ENCODE measurements at places on chromosomes 6 and 20.

DNA sequence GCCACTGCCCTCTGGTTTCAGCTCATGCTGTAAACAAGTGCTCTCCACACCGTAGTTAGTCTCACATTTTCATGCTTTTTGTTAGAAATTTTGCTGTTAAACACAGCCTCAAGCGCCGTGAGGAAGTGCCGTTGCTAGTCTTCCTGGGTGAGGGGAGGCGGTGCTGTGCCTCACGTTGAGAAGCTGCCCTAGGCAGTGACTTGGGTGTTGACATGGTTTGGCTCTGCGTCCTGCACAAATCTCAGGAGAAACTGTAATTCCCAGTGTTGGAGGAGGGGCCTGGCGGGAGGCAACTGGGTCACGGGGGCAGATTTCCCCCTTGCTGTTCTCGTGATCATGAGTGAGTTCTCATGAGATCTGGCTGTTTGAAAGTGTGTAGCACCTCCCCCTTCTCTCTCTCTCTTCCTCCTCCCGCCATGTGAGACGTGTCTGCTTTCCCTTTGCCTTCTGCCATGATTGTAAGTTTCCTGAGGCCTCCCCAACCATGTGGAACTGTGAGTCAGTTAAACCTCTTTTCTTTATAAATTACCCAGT, 95.8 kb downstream of the ERMARD start:
- no peak for DNase-seq

GRCh38 chr6:166007349-166008263, 160.0 kb downstream of the TBXT start:
- DNase-seq = no peak

DNA sequence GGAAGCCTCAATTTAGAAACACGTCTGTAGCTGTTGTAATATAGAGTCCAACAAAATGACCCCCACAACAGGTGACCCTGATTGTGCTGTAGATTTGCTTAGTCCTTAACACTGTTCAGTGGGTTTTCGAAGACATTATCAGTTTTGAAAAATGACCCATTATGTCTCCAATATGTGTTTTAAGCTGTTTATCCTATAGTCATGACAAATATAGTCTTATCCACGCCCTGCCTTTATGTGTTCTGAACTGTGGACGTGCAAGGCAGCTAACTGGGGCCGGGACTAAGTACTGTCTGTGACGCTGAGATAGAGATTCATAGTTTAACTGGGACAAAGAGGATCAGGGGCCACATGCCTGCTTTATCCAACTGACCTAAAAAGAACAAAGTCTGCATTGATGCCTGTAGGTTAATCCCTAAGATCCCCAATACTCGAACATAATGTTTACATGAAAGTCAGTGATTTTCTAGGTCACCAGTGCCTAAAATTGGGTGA, 192.4 kb downstream of the CD83 start:
- no peak for DNase-seq

DNA sequence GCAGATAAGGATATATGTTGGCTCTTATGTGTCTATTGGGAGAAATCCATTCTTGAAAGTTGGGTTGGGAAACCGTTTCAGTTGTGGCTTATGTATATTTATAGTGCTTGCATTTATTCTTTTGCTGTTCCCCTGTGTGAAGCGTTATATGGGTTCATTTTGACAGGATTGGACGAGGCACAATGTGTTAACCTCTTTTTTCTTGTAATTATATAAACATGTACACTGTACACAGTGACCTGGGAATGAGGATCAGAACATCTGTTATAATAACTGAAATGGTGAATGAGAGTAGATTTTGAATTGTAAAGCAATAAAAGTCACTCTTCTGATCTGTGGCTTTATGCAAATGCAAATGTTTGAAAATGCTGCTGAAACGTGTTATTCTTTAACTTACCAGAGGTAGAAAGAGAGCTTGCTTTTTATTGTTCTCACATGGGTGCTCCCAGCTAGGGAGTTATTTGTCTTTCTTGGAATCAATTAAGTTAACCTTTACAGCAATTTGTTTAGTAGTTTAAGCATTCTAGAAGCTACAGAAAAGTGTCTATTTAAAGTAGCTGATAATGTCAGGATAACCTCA, 213.7 kb downstream of the GRIK2 start:
- DNase-seq = no peak

DNA sequence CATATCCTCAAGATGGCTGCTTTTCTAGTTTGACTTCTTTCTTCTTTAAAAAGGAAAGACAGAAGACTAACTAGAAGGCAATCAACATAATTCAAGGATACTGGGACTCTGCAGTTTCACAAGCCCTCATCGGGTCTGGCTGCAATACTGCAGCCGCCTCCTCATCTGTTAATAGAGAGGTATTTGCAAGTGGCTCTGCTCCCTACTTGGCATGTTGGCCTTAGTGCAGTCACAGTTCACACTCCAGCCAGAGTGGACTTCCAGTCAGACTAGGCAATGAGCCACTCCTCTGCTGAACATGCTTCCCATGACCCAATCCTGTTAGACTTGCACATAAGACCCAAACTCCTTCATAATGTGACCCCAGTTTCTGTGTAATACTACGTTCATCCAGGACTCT, 141.9 kb upstream of the ENPP5 start:
- no peak for DNase-seq

GRCh38 chr6:99588618-99589289, 17.9 kb upstream of the PRDM13 start:
- peak; percentile 69 for DNase-seq

GRCh38 chr6:145026267-145026679, 709.0 kb downstream of the EPM2A start:
- DNase-seq = no peak

DNA sequence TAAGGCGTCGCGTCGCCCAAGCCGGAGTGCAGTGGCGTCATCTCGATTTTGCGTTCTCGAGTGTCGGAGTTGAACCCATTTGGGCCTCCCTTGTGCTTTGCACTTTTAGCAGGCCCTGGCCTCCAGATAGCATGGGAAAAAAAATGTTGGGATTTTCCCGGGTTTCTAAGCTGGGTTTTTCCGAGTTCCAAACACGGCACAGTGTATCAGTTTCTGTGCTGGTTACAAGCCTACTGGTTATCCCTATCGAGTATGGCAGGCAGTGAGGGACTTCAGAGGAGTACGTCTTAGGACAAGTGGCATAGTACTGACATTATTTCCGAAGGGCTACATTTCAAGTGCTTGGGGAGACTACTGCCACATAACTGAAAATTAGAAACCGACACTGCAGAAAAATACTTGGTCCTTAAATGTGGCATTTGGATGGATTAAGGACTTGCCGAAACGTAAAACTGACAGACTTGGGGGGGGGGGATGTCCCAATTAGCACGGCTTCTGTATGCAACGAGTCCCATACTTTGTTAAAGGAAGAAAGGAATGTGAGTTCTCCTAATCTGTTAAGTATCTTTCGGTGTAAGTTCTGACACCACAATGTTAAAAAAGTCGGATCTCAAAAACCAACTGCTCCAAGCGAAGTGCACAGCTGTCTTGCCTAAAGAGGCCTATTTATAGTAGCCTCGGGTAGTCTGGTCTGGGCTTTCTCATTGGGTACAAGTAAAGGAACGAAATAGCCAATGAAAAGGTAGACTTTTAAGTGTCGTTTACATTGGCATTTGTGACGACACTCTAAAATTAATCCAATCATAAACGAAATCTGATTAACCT, 70.2 kb downstream of the HFE start:
- no peak for DNase-seq

- DNase-seq = no peak
Observed at GRCh38 chr6:90003069-90003795, 109.0 kb downstream of the GJA10 start.

- DNase-seq = peak; percentile 54
Observed at GRCh38 chr20:48716086-48716485, 111.7 kb downstream of the PREX1 start.

GRCh38 chr6:158316022-158316421, 3.8 kb downstream of the TULP4 start:
- DNase-seq = no peak

DNA sequence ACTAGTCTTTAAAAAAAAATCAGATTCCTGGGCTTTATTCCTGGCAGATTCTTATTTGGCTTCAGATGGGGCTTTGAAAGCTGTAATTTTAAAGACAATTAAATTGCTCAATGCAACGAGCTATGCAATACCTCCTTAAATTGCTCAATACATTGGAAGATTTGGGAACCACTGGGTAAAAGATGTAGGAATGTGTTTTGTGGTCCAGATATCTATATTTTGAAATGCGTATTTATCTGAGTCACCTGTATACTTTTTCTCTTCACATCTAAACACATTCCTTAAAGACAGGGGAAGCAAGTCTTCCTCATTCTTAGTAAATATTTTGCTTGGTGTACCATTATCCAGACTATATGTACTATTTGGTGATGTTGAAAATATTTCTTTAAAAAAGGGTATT, 29.6 kb upstream of the MAP7 start:
- DNase-seq = no peak

DNA sequence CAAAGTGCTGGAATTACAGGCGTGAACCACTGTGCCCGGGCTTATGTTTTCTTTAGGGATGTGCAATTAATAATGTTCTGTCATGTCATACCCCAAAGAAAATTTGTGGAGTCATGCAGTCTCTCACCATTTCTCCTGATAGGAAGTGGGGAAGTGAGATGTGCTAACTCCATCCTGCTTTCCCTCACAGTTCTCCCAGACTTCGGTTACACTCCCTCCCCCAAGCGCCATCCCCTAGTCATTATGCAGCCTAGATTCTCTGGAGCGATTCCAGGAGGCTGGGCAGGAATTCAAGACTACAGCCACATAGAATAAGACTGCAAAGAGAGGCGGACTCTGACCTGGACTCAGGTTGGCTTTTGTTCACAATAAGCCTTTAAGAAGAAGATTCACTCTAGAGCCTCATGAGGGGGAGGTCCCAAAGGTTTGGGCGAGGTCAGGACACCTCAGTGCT, 271.4 kb downstream of the ALDH8A1 start:
- DNase-seq = no peak

- no peak for DNase-seq
Observed at GRCh38 chr6:35924146-35924545, 3.2 kb upstream of the SRPK1 start.

DNA sequence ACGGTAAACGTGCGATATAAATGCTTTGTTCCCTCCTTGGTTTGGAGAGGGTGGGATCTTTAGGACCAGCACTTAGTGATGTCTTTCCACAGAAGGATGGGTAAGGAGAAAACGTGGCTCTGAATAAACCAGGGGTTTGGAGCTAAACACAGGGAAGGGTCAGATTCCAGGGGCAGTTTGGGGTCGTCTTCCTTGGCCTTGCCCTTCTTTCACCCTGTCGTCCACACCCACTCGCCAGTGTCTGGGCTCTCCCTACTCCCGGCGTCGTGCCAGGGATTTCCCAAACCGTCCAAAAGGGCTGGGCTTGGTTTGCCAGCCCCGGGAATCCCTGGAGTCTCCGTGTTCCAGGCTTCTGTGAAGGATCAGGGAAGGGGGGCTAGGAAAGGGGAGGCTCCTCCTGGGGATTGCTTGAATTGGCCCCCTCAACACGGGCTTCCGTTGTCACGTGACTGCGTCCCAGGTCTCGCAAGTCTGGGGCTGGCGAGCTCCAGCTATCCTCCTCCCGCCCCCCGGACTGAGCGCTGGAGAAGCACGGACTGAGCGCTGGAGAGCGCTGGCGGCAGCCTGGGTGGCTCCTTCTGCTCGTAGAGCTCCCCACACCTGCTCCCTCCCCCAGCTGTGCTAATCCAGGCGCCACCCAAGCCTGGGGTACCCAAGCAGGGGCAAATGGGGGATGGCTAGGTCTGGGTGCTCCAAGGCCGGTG, 9.4 kb upstream of the ARMC12 start:
- DNase-seq = peak; percentile 34

- DNase-seq = no peak
Observed at GRCh38 chr6:69005199-69005598, 370.1 kb downstream of the ADGRB3 start.

DNA sequence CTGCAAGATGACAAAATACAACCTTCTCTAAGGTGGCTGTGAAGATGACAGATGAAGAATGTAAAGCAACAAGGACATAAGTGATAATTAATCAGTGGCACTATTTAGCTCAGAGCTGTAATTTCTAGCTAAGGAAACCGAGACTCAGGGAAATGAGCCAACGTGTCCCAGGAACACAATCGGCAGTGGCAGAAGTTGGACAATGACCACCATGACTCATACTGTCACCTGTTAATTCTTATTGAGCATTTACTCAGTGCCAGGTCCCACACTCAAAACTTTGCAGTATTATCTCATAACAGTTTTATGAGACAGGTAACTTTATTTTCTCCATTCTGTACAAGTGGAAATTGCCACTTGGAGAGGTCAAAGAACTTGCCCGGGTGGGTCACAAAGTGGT, 55.8 kb downstream of the LAMA4 start:
- no peak for DNase-seq

DNA sequence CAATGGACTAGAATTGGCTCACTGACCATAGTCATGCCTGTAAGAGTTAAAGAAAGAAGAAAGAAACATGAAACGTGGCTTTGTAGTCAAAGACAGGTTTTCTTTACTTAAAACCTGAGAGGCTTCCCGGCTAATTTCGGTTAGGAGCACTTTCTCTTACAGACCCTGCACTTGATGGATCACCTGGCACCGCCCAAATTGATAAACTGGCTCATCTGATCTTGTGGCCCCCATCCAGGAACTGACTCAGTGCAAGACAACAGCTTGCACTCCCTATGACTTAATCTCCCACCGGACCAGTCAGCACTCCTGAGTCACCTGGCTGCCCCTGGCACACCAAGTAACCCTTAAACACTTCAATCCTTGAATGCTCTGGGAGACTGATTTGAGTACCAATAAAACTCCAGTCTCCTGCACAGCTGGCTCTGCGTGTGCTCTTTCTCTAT, 12.3 kb downstream of the TMEM14B start:
- DNase-seq = no peak

- no peak for DNase-seq
Observed at GRCh38 chr6:30150671-30151395, 10.2 kb downstream of the TRIM10 start.

- DNase-seq = no peak
Observed at GRCh38 chr6:52109171-52109571, 21.8 kb upstream of the PKHD1 start.

DNA sequence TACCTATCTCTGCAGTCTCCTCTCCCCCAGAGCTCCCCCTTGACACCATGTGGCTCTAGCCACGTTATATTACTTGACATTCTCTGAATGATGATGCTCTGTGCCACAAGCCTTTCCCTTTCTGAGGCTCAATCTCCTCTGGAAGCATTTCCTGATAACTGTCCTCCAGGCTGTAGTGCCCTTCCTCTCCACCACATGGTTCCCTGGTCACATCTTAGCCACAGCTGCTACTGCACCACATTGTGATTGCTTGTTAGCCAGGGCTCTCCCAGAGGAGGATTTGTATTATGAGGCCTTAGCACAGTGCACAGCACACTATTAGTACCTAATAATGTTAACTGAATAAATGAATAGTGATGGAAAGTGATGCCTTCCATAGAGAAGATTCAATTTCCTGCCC, 63.9 kb upstream of the RCAN2 start:
- DNase-seq = no peak

- no peak for DNase-seq
Observed at GRCh38 chr6:127969701-127970100, 68.8 kb upstream of the THEMIS start.

GRCh38 chr20:55140631-55141030, 665.2 kb downstream of the DOK5 start:
- DNase-seq = no peak

- peak; percentile 70 for DNase-seq
Observed at GRCh38 chr6:104525677-104526322, 333.9 kb downstream of the HACE1 start.

- no peak for DNase-seq
Observed at GRCh38 chr6:111601886-111602285, 3.8 kb downstream of the TRAF3IP2 start.
